ENCODE measurements at places on chromosomes 7 and 10.

- DNase-seq = no peak
Measured at GRCh38 chr7:767941-768731, 41.1 kb upstream of the PRKAR1B start.

DNA sequence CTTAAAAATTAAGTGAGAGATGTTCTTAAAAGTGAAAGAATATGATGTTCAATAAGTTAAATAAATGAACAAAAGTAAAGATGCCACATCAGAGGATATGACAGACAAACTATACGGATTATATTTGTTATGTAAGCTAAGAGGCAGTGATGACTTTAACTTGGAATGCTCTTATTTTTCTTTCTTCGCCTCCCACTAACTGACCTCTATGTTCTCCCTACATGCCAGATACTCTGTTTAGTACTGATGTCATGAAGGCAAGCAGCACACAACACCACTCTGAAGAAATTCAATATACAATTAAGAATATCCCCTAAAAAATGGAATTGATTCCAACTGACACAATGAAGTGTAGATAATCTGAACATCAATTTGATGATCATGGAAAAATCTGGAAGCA lies 223.4 kb downstream of the DOCK4 start:
- DNase-seq = no peak

GRCh38 chr10:90313576-90314325 lies 544.1 kb downstream of the HTR7 start:
- DNase-seq = no peak

GRCh38 chr7:43586251-43586900 lies 3.5 kb downstream of the STK17A start:
- DNase-seq = no peak

GRCh38 chr10:21403256-21404015 lies 122.0 kb downstream of the SKIDA1 start:
- DNase-seq = peak; percentile 24

DNA sequence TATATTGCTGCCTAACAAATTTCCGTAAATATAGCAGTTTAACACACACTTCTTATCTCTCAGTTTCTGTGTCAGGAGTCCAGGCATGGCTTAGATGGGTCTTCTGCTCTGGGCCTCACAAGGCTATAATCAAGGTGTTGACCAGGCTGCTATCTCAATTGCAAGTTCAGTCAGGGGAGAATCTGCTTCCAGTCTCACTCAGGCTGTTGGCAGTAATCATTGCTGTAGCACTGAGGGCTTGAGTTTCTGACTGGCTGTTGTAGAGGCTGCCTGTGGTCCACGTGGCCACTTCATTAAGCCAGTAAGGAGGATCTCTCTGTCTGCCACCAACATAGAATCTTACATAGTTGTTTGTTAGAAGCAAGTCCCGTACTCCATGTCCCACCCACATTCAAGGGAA lies 138.4 kb downstream of the ST7 start:
- DNase-seq = no peak

DNA sequence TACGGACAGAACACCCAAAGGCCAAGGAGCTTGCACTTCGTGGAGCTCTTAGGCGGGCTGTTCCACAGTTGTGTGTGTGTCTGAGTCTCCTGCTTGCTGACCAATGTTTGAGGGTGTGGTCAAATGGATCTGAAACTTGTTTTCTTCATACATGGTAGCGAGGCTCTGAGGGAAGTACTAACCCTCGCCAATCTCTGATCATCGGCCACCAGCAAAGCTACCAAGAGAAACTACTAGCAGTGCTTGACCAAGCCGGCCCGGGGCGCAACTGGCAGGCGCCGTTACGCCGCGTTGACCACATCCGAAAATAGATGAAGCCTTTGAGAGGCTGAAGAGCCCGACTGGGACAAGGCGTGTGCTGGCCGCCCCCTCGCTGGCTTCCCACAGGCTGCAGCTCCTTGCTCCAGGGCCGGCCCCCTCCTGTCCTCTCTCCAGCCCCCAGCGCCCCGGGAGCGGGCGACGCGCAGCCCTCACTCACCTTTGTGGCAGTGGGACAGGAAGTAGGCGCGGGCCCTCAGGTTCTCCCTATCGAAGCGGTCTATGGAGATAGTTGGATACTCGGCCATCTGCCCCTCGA lies 384 bp downstream of the DCLRE1C start:
- no peak for DNase-seq

- DNase-seq = no peak
Measured at GRCh38 chr7:92612501-92612900, 22.3 kb upstream of the FAM133B start.

DNA sequence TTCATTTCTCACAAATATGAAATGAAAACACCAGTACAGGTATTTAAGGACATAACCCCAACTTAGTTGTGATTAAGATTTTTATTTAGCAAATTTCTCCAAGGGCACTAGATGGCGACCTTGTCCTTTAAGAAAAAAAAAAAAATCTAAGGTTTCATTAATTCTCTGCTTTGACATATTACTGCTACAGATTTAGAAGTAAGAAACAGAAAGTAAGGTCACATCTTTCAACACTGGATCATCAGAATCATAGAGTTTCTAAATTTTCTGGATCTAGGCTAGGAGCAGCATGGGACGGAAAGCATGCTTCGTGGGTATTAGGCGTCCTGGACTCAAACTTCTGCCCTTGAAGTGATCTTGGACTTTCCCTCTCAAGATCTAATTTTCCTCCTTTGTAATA lies 85.5 kb upstream of the PRKG1 start:
- DNase-seq = peak; percentile 1

- DNase-seq = no peak
Measured at GRCh38 chr10:114289096-114289436, 50.0 kb downstream of the VWA2 start.

DNA sequence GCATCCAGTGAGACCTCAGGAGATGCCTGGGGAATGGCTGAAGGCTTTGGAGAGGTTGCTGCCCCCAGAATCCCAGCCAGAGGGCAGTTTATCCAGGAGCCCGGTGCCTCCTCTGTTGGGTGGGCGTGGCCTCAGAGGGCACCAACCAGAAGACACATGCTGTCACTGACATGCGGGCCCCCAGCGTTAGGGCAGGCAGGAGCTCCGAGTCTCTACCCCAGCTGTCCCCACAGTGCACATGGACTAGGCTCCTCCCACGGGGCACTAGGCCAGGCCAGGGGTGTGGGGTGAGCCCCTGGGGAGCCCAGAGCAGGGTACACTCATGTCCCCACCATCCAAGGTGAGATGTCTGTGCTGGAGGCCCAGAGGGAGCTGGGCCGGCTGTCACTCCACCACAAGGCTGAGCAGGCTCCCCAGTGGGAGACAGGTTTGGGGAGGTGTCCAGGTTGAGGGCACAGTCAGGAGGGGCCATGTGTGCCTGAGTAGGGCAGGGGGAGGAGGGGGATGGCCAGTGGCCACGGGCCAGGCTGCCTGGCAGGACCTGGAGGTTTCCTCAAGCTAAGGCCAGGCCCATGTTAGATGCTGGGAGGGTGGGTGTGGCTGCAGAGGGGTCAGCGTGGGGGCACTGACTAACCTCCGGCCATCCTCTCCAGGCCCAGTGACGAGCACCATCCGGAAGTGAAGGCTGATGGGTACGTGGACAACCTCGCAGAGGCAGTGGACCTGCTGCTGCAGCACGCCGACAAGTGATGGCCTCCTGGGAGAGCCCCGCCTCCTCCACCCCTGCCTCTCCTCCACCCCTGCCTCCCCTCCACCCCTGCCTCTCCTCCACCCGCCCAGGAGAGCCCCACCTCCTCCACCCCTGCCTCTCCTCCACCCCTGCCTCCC lies 131.3 kb downstream of the FAM53B start:
- DNase-seq = peak; percentile 73

DNA sequence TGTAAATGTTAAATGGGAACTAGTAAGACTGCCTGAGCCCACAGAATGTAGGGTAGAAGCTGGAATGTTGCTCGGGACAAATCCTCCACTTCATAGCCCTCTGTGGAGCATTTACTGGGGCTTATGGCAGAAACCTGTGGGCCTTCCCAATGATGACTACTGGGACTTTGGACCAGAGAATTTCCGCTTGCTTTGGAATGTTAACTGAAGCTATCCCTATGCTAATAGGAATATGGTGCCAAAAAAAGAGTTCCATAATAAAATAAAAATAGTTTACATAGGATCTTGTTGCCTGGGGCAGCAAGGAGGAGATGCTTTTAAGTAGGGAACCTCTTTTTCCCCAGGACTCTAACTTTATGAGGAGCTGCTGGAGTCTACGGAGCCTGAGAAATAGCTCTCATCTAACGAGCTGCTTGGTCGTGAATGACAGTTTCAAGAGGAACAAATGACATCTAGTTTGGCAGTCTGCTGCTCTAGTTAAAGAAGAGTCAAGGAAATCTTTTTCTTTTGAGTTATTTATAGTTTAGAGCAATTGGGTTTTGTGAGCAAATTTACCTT lies 5.7 kb upstream of the DYNC2I1 start:
- DNase-seq = no peak

DNA sequence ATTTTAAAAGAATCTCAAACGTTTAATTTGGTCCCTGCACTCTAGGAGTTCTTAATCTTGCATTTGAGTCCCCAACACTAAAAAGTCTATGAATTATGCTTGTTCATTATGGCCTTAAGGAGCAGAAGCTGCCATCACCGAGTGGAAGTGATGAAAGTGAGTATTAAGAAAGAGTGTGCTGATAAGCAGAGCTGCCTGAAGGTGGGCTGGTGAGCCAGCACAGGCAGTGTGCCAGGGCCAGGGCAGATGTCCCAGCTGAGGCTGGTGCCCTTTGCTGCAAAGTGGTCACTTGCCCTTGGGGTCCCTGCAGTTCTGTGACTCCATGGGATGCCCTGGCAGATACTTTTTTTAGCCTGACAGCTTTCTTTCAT lies 72.9 kb upstream of the LOXL4 start:
- DNase-seq = no peak

- no peak for DNase-seq
Measured at GRCh38 chr10:22539579-22540298, 174.6 kb downstream of the PIP4K2A start.

DNA sequence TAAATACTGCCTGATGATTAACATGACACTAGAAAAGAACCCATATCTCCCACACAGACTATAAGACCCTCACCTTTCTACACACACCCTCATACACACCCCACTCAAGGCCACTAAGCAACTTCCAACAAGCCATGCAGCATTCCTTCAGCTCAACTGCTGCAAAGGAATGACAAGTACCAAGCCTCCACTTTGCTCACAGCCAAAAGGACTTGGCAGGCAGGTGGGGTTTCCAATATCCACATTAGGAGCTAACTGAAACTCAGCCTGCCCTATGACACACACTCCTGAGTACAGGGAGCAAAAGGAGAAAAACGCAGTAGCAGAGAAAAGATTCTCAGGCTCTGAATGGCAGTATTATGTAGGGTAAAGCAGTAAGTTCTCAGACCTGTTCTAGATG lies 13.4 kb downstream of the USP54 start:
- DNase-seq = no peak

GRCh38 chr7:11236680-11237079 lies 263.0 kb downstream of the PHF14 start:
- peak; percentile 14 for DNase-seq

DNA sequence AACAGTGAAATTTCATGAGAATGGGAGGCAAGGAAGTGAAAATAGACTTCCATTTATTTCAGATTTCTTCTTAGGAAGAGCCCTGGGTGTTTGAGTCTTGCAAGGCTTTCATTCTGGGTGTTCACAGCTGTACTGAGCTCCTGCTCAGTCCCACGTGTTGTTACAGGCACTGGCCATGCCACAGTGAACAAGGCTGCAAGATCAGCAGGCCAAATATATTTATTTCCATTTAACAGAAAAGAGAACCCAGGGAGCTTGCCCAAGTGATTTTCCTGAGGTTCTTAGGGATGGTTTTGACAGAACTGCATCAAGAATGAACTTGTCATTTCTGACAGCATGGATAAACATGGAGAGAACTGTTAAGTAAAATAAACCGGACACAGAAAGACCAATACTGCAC lies 54.5 kb upstream of the CD36 start:
- no peak for DNase-seq

DNA sequence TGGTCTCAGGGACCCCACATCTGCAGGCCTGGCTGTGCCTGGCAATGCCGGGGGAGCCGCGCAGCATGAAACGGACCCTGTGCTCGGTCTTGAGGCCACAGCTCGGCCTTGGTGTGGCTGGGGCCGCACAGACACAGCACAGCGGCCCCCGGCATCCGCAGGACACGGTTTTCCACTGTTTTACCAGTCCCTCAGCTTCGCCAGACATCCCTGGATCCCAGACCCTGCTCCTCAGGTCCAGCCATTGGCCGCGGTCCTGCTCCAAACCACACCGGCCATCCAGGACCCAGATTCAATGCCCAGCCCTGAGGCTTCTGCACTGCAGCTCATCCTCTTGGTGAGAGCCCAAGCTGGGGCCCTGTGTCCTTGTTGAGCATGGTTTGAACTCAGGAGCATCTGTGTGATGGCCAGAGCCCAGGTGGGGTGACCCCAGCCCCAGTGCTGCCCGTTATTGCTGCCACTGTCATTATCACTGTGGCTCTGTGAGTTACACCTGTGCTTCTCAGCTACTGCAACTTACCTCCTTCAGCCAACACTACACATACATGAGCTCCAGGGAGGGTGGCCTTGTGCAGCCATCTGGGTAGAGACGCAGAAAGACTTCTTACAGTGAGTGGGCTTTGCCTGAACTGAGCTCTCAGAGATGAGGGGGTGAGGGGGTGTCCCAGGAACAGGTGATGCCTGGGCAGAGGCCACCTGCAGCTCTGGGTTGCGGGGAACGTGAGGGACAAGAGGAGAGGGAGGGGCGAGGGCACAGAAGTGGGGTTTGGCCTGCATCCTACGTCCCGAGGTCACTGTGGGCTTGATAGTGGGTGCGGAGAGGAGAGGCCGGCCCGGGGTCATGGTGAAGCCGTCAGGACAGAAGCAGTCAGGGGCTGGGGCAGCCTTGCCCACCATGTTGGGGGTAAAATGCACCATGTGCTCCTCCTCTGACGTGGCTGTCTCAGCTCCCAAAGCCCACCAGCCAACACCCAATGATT lies 567.6 kb downstream of the PTPRN2 start:
- no peak for DNase-seq

GRCh38 chr10:44024356-44025116 lies 360.4 kb downstream of the CXCL12 start:
- DNase-seq = no peak

DNA sequence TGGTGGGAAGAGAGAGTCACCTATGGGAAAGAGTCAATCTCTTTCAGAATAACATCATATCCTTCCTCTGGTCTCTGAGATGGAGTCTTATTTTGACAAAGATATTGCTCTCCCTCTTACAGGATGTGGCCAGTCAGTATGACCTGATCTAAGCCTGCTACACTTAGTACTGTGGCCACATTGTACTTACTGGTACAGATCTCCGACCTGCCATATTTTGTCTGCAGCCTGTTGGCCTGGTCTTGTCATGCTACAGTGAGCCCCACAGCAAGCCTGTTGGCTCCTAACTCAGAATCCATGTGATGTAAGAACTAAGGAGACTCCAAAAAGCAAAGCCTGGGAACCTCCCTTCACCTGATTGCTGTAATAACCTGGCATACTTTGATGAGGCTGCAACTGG lies 377.8 kb downstream of the SFMBT2 start:
- no peak for DNase-seq

- no peak for DNase-seq
Measured at GRCh38 chr7:45153233-45153632, 4.4 kb upstream of the RAMP3 start.

- no peak for DNase-seq
Measured at GRCh38 chr10:70726909-70727495, 54.7 kb downstream of the ADAMTS14 start.

Data from NCI-H82 (cell line).